BE2C (cell line): ENCODE measurements at places on chromosomes 11 and 22.
A peak's percentile ranks its signal among the peaks of the same experiment; 100 is the strongest.

GRCh38 chr11:33062137-33062536 lies 22.8 kb downstream of the TCP11L1 start:
- no peak for DNase-seq

- DNase-seq: no peak
Observed at GRCh38 chr11:125701858-125702621, 21.4 kb upstream of the ACRV1 start.

GRCh38 chr11:133808393-133809140 lies 36.7 kb downstream of the SPATA19 start:
- no peak for DNase-seq

GRCh38 chr22:19769393-19769715 lies 8.8 kb downstream of the TBX1 start:
- peak; percentile 5 for DNase-seq

DNA sequence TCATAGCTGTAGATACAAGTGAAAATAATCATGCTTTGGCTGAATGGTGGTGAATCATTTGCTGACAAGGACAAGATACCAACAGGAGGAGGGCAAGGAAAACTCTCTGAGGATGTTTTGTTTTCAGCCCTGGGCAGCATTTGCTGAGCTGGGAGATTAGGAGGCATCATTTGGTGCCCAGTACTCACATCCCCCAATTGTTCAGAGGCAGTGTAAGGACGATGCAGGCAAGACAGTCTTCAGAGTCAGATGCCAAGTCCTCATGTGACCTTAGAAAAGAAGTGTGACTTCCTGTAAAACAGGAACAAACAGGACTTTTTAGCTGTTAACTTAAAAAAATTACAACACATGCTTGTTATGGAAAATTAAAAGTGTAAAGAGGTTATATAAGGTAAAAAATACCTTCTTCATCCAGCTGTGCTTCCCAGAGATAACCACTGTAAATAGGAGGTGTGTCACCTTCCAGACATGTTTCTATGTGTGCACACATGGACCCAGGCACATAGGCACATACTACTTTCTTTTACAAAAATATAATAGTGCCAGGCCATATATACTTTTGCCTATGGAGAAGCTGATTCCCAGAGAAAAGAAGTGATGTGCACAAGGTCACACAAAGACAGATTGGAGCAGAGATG lies 18.0 kb downstream of the CNTF start:
- no peak for DNase-seq

DNA sequence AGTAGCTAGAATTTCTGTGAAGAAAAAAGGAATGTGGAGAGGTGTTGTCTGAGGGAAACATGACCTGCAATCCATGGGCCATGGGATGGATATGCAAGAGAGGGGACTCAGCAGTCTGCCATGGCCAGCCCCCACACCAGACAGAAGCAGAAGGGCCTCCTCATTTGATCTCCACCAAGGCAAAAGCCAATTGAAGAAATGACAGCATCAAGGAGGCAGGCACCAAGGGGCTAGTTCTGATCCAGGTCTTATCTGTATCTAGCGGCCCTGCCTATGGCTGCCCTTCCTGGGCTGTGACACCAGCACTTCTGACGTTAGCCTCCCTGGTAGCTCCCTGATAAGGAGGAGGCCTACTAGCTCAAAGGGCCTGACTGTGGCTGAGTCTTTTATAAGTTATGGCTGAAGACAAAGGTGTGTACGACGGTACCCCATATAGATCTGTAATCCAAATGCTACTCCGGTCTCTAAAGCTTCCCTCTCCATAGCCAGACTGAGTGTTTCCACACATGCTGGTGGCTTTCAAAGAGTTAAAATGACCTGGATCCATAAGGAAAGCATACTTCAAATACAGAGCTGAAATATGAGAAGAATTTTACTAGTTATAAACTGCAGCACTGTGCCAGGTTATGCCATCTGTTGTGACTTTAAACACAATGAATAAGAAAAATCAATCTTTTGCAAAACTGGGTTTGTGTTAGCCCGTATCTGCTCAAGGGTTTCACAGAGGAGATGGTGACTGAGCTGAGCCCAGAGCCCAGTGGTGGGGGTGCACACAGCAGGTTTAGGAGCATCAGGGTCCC lies 34.4 kb downstream of the HIRA start:
- no peak for DNase-seq

DNA sequence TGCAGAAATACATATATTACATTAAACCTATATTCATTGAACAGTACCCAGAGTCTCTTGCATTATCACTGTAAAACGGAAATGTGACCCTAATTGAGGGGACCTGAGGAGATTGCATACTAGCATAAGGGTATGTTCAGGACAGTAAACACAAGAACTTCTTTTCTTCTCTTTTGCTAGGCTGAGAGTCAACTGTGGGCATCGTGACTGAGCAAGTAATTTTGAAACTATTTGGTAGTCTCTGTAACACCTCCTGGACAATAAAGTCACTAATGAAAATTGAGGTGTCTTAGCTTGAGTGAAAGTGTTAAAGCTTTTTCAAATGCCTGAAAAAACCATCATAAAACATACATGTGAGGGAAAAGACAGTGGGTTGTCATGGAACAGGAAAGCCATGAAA lies 90.9 kb downstream of the PDHX start:
- DNase-seq: no peak

GRCh38 chr11:6365659-6366058 lies 24.6 kb upstream of the SMPD1 start:
- DNase-seq: no peak

GRCh38 chr11:60498853-60499252 lies 6.3 kb downstream of the MS4A12 start:
- no peak for DNase-seq

- DNase-seq: peak; percentile 61
Observed at GRCh38 chr22:39185601-39186012, 33.1 kb upstream of the CBX7 start.

- no peak for DNase-seq
Observed at GRCh38 chr11:106724293-106724892, 293.9 kb downstream of the GUCY1A2 start.
